ENCODE measurements at places on chromosomes 5 and 9. TPM values are rescaled to one million over a fixed set of nuclear protein-coding genes. Genes with fewer than 3 reads are reported as not detected.

GRCh38 chr5:91257301-91257700 lies 125.8 kb downstream of the ARRDC3 start:
- DNase-seq = no peak

DNA sequence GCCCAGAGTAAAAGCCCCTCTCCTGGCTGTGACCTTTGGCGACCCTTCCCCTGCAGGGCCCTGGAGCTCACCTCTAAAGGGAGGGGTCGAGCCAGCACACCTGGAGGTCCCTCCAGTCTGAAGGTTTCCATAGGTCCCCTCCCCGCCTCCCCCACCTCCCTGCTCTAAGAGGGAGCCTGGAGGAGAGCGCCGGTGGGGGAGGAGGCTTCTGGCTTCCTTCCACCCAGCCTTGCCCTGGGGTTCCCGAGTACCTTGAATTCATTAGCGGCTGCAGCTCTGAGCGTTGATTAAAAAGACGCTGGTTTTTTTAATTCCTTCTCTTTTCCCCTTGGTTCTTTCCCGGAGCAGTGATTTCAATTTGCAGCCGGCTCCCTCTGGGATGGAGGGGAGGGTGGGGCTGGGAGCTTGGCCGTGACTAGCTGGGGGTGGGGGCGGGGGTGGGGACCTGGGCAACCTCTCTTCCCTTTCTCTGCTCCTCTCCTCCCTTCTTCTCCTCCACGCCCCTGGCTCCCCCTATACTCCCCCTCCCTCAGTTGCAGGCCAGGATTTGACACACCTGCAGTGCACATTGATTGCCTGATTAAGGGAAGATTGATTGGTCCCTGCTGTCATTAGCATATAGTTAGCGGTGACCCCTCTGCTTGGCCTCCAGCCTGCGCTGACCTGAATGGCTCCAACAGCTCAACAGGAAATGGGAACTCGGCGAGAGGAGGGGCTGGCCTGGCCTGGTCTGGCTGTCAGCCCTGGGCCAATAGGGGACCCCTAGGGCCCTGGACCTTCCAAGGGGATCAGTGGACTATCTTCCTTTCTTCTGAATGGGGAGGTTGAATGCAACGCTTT lies 67.5 kb upstream of the RAPGEF1 start:
- DNase-seq = no peak

- DNase-seq = no peak
Observed at GRCh38 chr5:164352695-164353094, 847.3 kb downstream of the MAT2B start.

GRCh38 chr5:54176066-54176830 lies 134.1 kb downstream of the ARL15 start:
- no peak for DNase-seq

DNA sequence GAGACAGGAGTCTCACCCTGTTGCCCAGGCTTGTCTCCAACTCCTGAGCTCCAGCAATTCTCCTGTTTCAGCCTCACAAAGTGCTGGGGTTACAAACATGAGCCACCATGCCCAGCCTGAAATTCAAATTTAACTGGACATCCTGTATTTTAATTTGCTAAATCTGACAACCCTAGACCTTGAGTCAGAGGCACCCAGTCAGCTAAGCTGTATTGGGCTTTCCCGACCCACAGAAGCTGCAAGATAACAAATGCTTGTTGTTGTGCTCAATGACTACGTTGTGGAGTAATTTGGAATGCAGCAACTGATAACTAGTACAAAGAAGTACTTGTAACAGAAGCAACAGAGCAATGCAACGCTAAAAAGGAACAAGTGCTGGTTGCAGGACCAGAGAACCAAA lies 533.1 kb downstream of the NTRK2 start:
- no peak for DNase-seq

- no peak for DNase-seq
Observed at GRCh38 chr5:27015758-27016157, 22.6 kb downstream of the CDH9 start.

DNA sequence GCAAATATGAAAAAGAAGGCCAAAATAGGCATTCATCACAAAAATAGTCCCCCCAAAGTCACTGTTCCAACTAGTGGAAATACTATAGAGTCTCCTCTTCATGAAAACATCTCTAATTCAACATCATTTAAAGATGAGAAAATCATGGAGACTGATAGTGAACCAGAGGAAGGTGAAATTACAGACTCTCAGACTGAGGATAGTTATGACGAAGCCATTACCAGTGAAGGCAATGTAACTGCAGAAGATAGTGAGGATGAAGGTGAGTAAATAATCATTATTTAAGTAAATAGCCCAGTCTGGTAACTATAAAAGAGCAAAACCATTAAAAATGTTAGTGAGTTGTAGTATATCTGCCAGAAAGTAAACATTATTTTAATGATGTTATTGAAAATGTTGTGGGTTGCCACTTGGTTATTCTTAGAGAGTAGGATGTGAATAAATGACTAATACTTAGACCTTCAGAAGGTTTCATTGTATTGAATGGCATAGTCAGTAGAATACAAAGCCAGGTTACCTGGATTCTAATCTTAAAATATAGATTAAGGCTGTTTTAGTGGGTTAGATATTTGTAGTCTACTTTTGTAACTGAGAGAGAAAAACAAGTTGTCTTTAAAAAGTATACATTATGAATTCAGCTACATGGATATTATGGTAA lies 16.3 kb downstream of the AGGF1 start:
- no peak for DNase-seq

GRCh38 chr5:6556089-6556801 lies 76.6 kb downstream of the NSUN2 start:
- no peak for DNase-seq

GRCh38 chr5:157574456-157575380 lies 857 bp downstream of the ADAM19 start:
- no peak for DNase-seq

DNA sequence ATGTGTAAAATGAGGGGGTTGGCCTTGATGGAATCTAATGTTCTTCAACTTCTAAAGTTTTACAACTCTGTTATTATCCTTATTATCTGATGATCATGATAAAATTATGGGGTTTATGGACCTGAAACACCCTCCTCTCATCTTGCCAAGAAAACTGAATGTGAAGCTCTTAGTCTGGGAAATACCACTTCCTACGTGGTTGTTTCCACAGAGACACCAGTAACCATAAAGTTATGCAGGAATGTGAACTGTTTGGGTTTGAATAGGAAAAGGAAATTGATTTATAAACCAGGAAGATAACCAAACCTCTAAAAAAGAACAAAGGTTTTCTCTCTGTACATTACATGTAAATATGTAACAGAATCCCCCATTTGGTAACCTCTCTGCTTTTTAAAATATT lies 28.3 kb upstream of the RAI14 start:
- DNase-seq = no peak

DNA sequence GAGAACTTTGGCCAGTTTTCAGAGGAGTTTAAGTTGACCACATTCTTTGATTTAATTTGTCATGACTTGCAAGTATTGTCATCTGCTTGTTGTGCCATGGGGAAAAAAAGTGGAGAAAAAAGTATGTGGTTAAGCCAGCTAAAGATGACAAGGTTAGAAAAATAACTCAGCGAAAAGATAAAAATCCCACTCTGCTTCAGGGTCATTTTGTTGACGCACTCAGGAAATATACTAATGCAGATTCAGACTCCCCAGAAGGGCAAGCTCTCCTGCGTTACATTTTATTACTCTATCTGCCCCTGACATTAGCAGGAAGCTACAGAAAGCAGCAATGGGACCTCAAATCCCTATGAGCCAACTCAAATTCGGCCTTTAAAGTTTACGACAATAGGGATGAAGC lies 27.6 kb upstream of the TESK1 start:
- DNase-seq = no peak

DNA sequence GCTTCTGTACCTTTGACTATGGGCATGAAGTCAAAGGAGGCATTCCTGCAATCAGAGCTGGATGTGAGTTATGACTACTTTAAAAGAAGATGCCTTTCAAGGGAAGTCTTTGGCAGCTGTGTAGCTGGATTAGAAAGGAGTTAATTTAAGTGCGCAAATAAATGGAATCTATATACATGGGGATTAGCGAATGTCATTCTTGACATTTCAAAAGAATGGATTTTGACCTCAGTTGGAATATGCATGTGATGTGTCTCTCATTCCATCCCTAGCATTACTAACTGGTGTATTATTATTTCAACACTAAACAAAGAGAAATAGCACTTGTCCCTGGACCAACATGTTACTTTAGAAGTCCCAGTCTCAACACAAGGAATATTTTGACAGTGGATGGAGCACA lies 359.6 kb upstream of the SLC24A2 start:
- DNase-seq = no peak

GRCh38 chr5:138603249-138603920 lies 28.2 kb upstream of the HSPA9 start:
- no peak for DNase-seq

- DNase-seq = no peak
Observed at GRCh38 chr5:145971108-145971507, 34.7 kb downstream of the SH3RF2 start.

The LHX2 gene
- not detected for total RNA-seq

DNA sequence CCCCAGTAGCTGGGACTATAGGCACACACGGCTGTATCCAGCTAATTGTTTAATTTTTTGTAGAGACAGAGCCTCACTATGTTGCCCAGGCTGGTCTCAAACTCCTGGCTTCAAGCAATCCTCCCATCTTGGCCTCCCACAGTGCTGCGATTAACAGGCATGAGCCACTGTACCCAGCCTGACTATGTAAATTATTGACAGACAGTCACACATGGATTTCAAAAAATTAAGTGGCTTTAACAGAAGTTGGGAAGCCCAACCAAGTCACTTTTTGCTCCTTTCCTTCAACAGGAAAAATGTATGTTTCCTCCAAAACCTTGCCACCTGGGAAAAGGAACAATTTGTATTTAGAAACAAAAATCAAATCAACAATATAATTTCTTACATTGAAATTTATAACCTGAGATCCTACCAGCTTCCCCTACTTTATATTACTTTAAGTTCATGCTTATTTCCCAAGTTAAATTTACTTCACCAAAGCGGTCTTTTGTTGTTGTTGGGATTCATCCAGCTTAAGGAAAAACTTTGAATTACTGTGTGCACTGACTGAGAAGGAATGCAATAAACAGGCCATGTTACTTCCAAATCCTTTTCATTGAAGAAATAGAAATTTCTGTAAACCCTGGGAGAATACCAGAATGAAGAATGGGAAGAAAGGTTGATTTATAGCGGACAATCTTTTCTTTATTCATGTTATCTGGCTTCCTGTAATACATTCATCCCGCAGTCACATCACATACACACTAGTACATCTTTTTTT lies 8.6 kb downstream of the PCA3 start:
- DNase-seq = no peak

GRCh38 chr5:54696346-54696745 lies 178.8 kb downstream of the SNX18 start:
- no peak for DNase-seq

GRCh38 chr5:72956324-72957140 lies 691 bp downstream of the FCHO2 start:
- DNase-seq = no peak

- no peak for DNase-seq
Observed at GRCh38 chr9:115643948-115644727, 509.5 kb upstream of the PAPPA start.

GRCh38 chr5:22842574-22842973 lies 10.6 kb downstream of the CDH12 start:
- no peak for DNase-seq

The AUH gene
- total RNA-seq = 36.1 TPM

DNA sequence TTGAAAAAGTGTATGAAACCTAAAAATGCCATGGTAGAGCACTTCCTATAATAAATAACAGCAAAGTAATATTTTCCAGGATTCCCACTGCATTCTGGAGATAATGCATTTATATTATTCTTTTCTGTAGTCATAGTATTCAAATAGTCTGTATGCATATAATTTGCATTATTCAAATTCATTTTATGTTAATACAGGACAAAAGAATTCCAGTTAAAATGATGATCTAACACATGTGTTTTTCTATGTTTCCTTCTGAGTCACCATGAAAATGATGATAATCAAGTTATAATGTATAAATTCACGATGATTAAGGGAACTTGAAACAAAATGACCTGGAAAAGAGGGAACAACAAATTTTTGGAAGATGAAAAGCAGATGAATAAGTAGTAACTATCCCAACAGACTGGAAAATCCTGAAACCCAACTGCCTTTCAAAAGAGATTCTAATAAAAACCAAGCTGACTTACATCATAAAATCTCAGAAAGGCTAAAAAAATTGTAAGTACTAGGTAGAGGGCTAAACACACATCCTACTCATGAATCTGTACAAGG lies 358.6 kb upstream of the PAPPA start:
- no peak for DNase-seq

DNA sequence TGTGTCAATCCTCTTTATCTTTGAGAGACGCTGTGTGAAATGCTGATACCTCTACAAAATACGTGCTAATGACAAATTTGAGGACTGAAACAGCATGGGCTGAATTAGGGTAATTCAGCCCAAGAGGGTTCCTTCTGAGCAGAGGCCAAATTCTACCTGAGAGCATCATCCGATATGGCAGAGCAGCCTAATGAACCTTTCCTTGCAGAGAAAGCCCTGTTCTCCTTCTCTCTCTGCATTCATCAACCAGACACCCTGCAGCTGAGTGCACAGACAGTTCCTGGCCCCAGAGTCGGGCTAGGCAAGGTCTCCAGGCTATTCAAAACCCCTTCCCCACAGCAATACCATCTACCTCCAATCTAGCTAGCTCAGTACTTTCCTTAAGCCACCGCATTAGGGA lies 77.9 kb downstream of the TRIM32 start:
- no peak for DNase-seq

GRCh38 chr5:134874831-134875655 lies 872 bp downstream of the TXNDC15 start:
- DNase-seq = no peak

The FCHO2 gene
- 34.4 TPM for total RNA-seq

- no peak for DNase-seq
Observed at GRCh38 chr9:15086156-15086763, 176.0 kb upstream of the FREM1 start.

The KIF24 gene
- 1.1 TPM for total RNA-seq

DNA sequence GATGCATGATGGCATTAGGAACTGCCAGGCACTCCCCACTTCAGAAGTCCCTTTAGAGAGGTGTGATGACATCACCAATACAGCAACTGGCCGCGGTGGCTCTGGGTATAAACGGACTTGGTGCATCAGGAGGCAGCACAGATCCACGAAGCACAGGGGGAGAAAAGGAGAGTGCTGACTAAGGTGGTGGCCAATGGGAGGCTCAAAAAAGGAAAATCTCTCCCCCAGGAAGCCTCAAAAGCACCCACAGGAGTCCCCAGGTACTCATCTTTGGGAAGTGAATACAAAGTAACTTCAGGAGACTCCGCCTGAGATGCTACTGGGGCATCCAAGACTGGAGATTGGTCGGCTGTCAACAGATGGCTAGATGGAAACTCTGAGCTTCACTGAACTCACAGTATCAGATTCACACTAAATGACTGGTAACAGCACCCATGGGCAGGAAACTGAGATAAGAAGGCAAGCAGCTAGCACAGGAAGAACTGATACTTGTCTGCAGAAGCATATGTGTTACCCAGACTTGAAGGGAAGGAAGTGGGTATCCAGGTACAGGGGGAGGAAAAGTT lies 7.6 kb downstream of the TTC39B start:
- DNase-seq = no peak

GRCh38 chr9:127817881-127818434 lies 15.3 kb downstream of the FPGS start:
- DNase-seq = no peak

- no peak for DNase-seq
Observed at GRCh38 chr5:73151766-73152410, 21.1 kb upstream of the TMEM174 start.

All from thoracic aorta (tissue), 2 donors.